ENCODE measurements at places on chromosomes 4 and X. TPM values are rescaled to one million over a fixed set of nuclear protein-coding genes. Genes with fewer than 3 reads are reported as not detected.

The XKRX gene
- 0.89 TPM for total RNA-seq

The TNMD gene
- total RNA-seq = not detected

The RNF4 gene
- 59.9 TPM for total RNA-seq

The KLHL4 gene
- 6.3 TPM for total RNA-seq

The TAF7L gene
- total RNA-seq = 0.08 TPM

The PLXNB3 gene
- total RNA-seq = 3.9 TPM

The SLC25A5 gene
- total RNA-seq = 769 TPM

The GAGE12J gene
- total RNA-seq = not detected

The SUPT20HL2 gene
- total RNA-seq = not detected

The FBXL5 gene
- 33.4 TPM for total RNA-seq

The HGFAC gene
- total RNA-seq = 0.14 TPM

The STAP1 gene
- total RNA-seq = not detected

The EXOC1L gene
- not detected for total RNA-seq

The ERAS gene
- 0.16 TPM for total RNA-seq

The FGD1 gene
- 5.1 TPM for total RNA-seq

The FAT1 gene
- 125 TPM for total RNA-seq

The S100P gene
- total RNA-seq = 184 TPM

The GLRA2 gene
- not detected for total RNA-seq

The FAM149A gene
- total RNA-seq = 1.2 TPM

The ZC4H2 gene
- total RNA-seq = 1.9 TPM

The DCLK2 gene
- total RNA-seq = 8.0 TPM

The CRMP1 gene
- total RNA-seq = 4.9 TPM

The EDA2R gene
- 10.3 TPM for total RNA-seq

The NLGN4X gene
- 0.03 TPM for total RNA-seq

The FHDC1 gene
- 0.93 TPM for total RNA-seq

The GRPEL1 gene
- 65.7 TPM for total RNA-seq

The ERVMER34-1 gene
- total RNA-seq = 0.71 TPM

The COL25A1 gene
- total RNA-seq = not detected

The GRPR gene
- not detected for total RNA-seq

The MTTP gene
- total RNA-seq = not detected

The WNK3 gene
- total RNA-seq = 0.11 TPM

The NAP1L2 gene
- 0.94 TPM for total RNA-seq

The GPRASP2 gene
- total RNA-seq = 4.7 TPM

The PPARGC1A gene
- 0.02 TPM for total RNA-seq

The MAPK10 gene
- total RNA-seq = 0.49 TPM

The AWAT2 gene
- not detected for total RNA-seq

The SATL1 gene
- total RNA-seq = not detected
